ENCODE measurements at places on chromosomes 16 and 17.

GRCh38 chr16:84885342-84885910, 65.6 kb downstream of the CRISPLD2 start:
- no peak for DNase-seq

DNA sequence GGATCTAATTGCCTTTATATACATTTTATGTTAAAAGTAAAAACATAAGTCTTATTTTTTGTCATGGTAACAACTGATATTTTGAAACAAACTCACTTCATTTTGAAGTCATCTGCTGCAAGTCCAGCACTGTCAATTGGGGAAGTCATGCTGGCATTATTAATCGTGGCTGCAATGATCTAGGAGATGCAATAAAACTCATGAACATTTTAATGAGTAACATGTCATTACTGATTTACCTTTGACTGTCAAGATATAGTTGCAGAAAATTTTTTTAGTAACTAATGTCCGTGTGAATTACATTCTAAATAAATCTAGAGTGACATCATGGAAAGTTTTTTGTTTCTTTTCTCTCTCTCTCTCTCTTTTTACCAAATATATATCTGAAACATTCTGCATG, 17.3 kb upstream of the KRT24 start:
- DNase-seq = no peak

GRCh38 chr16:81908466-81909262, 102.6 kb downstream of the SDR42E1 start:
- DNase-seq = no peak

DNA sequence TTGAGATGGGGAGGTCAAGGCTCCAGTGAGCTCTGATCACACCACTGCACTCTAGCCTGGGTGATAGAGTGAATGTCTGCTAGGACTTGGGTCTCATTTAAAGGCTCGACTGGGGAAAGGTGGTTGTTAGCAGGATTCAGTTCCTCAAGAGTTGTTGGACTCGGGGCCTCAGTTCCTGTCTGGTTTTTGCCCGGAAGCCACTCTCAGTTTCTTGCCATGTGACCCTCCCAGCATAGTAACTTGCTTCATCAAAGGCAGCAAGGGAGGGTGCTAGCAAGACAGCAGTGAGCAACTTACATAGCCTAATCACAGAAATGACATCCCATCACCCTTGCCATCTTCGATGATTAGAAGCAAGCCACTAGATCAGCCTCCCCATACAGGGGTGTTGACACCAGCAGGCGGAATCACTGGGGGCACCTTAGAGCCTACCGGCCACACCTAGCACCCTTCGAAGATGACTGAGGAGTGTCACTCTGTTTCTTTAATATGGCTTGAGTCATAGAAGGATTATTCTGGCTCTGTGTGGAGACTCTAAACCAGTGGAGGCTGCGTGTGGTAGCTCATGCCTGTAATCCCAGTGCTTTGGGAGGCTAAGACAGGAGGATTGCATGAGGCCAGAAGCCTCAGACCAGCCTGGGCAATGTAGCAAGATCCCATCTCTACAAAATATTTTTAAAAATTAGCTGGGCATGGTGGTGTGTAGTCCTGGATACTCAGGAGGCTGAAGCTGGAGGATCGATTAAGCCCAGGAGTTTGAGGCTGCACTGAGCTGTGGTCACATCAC, 13.2 kb upstream of the SCNN1B start:
- no peak for DNase-seq

DNA sequence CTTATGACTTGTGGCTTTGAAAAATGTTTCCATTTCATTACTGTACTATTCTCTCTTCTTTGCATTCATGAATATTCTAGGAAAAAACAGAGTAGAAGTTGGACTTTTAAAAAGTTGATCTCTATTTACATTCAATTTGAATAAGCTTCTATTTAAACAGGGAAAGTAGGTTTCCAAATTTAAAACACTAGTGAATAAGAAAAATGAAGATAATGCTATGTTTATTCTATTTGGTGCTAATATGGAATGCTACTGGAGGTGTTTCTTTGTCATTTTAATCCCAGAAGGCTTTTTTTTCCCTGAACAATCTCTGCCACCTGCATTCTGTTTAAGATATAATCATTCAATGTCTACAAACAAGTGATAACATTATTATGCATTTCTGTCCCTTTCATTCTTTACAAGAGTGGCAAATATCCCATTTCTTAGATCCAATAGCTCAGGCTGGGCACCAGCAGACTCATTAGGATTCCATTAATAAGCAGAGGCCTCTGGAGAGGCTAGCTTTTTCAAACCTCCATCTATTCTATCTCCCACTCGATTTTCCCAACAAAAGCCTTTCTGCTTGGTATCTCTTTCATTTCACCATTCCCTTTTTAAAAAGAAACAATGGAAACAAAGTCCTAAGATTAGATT, 1001.6 kb upstream of the CDH8 start:
- DNase-seq = no peak

DNA sequence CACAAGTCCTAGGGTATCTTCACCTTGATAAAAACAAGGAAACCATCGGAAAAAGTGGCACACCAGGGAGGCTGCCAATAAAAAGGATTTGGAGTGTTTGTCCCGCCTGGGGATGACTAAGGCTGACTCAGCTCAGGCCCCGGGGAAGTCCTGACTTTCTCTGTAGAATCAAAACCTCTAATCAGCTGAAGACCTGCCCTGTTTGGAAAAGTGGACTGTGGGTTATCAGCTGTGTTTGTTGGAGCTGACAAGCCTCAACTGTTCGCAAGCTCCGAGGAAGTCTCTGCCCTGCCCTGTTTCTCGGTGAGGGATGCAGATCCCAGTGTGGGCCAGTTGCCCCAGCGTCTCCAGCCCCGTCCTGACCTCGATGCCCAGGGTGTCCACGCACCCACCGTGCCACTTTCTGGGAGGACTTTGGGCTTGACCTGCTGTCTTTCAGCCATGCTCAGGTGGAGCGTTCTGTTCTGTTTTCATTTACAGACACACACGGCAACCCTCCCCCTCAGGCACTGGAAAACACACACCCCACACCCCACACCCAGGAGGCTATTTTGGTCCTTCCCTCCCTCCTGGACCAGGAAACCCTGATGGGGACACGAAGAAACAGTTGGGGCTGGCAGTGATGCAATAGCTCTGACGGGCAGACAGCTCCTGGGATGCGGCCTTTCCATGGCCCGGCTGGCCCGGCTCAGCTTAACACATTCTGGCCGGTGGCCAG, 27.6 kb upstream of the PITPNA start:
- DNase-seq = peak; percentile 90

DNA sequence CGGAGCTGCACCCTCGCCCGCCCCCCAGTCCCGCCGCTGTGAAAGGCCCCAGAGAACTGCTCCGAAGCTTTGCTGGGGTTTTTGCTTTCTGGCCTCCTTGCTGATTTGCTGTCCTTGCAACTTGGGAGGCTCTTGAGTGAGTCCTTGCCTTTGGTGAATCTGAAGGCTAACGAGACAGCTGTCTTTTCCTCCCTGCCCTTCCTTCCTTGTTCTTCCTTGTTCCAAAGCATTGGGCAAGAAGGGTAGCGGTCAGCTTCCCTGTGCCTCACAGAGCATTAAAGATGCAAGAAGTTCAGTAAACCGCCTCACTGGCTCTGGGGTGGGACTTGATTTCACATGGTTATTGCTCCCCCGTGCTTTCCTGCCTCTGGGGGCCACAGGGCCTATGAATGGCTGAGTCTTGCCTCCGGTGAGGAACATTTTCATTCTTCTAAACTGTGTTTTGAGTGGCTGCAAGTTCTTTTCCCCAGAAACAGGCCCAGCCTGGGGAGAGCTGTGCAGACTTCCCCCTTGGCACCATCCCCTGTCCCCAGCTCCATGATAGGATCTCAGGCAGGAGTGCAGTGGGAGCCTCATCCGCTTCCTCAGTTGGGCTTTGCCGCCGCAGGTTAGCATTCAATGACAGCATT, 1.4 kb downstream of the YPEL2 start:
- DNase-seq = no peak

GRCh38 chr17:67865438-67865837, 40.1 kb downstream of the BPTF start:
- no peak for DNase-seq

- DNase-seq = no peak
Measured at GRCh38 chr17:76545918-76546555, 6.2 kb downstream of the PRCD start.

GRCh38 chr16:20610892-20611349, 34.8 kb upstream of the ACSM2B start:
- no peak for DNase-seq

DNA sequence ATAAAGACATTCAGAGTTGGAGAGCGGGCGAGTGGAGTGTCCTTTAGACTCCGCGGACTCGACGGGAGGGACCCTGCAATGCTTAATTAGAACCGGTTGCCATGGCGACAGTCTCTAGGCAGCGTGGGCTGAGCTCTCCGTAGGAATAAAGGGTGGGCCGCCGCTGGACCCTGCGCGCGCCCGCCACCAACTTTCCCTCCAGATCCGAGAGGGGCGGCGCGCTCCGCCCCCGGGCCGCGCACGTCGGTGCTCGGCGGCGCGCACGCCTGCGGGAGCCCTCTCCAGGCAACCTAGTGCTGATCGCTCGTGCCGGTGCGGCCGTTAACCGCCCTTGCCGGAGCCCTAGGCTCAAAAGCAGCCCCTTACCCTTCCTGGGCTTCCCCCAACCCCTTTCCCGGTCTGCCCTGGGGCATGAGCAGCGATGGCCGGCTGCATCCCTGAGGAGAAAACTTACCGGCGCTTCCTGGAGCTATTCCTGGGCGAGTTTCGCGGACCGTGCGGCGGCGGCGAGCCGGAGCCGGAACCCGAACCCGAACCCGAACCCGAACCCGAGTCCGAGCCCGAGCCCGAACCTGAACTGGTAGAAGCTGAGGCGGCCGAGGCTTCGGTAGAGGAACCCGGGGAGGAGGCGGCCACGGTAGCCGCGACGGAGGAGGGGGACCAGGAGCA, at the start of gene PPM1E:
Gene PPM1E, plus strand, starts transcription at position 278 of the 669 bp plus-strand sequence.
- DNase-seq = peak; percentile 56

DNA sequence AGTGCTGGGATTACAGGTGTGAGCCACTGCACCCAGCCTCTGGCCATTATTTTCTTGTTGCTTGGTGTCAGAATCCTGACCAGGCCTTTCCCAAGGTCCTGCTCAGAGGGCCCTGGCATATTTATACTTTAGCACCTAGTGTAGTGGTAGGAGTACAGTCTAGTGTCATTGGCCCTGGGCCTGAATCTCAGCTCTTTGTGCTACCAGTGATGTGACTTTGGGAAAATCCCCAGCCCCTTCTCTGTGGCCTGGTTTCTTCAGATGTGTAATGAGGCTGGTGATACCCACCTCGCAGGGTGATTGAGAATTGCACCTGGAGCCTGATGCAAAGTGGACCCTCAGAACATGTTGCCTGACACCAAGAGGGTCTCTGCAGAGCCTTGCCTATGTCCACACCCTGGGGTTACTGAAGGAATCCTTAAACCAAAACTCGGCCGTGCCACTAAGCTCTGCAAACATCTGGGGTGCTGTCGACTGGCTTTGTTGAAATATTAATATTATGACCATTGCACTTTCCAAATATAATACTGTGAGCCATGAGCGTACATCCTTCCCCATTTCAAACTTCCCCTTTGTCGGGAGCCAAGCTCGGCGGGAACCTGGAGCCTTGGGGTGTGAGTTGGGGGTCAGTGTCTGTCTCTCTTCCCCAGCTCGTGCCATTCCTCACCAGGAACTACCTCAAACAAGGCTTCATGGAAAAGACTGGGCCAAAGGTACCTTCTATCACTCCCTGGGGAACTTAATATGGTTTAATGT, 18.0 kb upstream of the RNF135 start:
- DNase-seq = no peak

GRCh38 chr16:17258848-17259713, 211.7 kb downstream of the XYLT1 start:
- DNase-seq = peak; percentile 8

GRCh38 chr16:65534121-65534528, 412.3 kb upstream of the CDH11 start:
- DNase-seq = no peak

GRCh38 chr16:86723689-86724088, 145.3 kb downstream of the FOXL1 start:
- DNase-seq = no peak

GRCh38 chr16:86455116-86455515, 55.2 kb upstream of the FOXF1 start:
- DNase-seq = no peak

DNA sequence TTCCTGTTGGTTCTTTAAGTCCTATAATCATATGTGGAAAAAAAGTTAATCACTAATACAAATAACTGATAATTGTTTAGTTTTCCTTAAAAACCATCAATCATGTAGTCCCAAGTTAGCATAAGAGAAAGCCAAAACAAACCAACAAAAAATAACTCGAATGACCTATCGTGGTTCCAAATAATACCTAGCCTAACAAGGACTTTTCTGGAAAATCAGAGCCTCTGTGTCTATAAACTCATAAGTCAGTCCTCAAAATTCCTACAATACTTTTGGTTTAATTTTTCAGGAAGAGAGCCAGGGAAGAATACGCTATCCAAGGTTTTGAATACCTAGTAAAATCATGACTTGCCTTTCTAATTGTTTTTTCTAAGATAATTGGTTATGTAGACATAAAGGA, 975.3 kb upstream of the SOX9 start:
- DNase-seq = no peak

DNA sequence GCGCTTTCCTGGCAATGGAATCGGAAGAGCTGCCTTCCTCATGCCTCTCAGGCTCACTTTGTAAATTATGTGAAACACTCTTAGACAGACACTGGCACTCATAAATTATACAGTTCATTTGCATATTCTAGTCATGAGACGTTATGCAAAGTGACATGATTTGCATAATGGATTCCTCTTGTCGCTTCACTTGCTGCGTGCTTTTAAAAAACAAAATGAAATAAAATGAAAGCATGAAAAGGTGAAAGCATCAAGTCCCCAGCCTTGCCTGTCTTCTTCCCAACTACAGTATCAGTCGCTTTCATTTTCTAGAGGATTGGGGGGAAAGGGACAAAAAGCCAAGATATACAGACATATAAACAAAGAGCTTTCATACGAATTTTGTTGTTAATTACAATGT, 252.8 kb upstream of the PMFBP1 start:
- DNase-seq = no peak

GRCh38 chr16:84942786-84943185, 68.5 kb downstream of the ZDHHC7 start:
- no peak for DNase-seq

DNA sequence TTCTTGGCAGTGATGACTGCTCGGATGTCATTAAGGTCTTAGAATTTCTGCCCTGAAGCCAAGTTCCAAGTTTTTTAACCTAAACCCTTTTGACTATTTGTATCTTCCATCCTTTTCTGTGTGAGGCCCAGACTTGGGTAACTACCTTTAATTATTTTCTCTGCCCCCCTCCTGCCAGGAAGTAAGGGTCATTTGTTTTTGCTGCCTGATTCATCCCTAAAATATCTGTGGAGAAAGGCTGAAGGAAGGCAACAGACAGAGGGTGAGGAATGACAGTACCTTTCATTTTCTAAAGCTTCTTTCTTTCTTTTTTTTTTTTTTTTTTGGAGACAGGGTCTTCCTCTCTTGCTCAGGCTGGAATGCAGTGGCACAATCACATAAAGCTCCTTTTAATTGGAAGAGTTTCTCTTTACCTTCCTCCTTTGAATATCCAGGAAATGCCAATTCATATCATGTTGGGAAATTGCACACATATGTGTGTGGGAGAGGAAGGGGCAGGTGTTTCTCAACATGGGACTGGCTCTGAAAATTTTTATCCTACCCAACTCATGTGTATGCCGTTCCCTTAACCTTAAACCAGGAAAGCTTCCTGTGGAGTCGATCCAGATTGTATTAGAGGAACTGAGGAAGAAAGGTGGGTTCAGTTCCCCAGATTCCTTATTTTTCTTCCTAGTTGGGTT, 957 bp downstream of the VPS25 start:
- no peak for DNase-seq

- no peak for DNase-seq
Measured at GRCh38 chr17:80852476-80853015, 139.1 kb upstream of the CHMP6 start.

GRCh38 chr16:89596957-89597649, 16.3 kb upstream of the DPEP1 start:
- DNase-seq = no peak

Data from A549 (cell line).